Upper lobe of left lung (tissue), 6 donors: ENCODE measurements at places on chromosomes 11 and 22. TPM values are rescaled to one million over a fixed set of nuclear protein-coding genes. Genes with fewer than 3 reads are reported as not detected.

- no peak for DNase-seq
Observed at GRCh38 chr11:9200471-9200870, 64.7 kb downstream of the DENND5A start.

DNA sequence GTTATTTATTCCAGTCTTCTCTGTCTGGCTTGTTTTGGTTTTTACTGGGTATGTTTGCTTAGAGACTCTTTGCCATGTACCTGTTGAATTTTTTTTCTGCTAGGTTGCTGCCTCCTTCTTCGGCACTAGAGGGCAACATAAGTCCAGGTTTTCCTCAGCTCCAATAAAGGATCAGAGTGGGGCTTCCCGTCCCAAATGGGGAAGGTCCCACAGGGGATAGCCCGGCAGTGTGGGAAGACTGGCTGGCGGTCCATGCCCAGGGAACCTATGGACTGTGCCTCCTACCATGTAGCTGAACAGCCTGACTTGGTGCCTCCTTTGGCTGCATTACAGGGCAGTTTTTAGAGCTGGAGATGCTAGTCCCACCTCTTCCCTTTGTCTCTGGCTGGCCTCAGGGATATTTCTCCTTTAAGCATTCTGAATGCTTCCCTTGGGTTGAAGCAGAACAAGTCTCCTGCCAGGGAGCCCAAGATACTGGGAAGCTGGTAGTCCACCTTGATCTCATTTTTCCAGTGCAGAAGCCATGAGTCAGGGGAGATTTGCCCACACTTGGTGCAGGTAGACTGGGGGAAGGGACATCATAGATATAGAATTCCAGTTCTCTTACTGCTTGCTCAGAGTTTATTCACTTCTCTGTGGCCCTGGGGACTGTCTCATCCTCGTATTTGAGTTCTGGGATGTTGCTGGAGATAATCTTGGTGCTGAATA lies 60.2 kb downstream of the BRD1 start:
- DNase-seq, result peak; percentile 33

- DNase-seq, result no peak
Observed at GRCh38 chr11:75502138-75502537, 23.6 kb downstream of the GDPD5 start.

ST14 gene
- total RNA-seq, result 70.9 TPM

- DNase-seq, result no peak
Observed at GRCh38 chr11:72798361-72798760, 4.5 kb upstream of the STARD10 start.

HYOU1 gene
- 73.1 TPM for total RNA-seq

OR52I1 gene
- not detected for total RNA-seq

B4GALNT4 gene
- total RNA-seq, result 0.49 TPM

DNA sequence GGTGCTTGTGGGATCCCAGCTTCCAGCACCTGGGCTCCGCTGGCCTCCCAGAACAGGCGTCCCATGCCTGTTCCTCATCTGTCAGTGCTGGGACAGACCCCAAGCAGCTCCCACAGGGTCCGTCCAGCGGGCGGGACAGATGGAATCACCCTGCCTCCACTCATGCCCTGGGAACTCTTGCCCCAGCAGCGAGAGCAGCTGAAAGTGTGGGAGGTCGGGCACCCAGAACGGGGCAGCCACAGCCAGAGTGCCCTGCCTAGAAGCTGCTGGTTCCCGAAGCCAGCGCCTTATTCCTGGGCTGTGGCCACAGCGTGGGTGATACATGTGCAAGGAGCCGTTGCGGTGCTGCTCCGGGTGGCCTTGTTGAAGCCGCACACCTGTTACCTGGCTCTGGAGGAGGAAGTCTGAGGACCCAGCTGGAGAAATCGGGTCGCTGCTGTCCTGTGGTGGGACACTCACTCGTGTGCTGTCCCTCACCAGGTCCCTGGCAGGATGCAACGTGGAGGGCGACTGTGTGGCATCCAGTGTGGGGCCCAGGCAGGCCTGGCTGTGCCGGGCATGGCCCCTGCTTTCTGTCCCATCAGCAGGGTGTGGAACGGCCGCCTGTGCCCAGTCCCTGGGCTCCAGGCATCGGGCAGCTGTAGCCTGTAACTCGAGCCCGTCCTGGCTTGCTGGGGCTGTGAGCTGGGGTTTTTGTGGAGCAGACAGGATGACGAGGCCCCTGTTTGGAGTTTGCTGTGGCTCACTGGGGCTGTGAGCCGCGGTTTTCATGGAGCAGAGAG lies 16.2 kb downstream of the GRAMD4 start:
- DNase-seq, result no peak

APOL2 gene
- 50.4 TPM for total RNA-seq
